Cerebellar nuclear complex (tissue), 1 donor: ENCODE measurements at places on chromosomes 1 and 21.

DNA sequence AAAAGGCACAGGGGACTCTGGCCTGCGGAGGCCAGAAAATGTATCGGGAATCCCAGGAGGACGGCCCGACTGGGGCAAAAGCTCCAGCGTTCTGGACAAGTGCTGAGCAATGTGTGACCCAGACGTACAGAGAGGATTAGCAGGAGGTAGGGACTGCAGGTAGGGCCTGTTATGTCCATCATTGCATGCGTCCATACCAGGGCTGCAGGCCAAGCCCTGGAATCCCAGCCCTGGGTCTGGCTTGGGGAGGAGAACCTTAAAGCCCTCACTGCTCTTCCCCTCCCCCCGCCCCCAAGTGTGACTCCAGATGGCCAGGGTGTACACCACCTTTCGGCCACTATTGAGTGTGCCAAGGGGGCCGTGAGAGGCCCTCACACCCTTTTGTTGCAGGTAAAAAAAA lies 2.0 kb downstream of the RNF207 start:
- DNase-seq, result no peak

DNA sequence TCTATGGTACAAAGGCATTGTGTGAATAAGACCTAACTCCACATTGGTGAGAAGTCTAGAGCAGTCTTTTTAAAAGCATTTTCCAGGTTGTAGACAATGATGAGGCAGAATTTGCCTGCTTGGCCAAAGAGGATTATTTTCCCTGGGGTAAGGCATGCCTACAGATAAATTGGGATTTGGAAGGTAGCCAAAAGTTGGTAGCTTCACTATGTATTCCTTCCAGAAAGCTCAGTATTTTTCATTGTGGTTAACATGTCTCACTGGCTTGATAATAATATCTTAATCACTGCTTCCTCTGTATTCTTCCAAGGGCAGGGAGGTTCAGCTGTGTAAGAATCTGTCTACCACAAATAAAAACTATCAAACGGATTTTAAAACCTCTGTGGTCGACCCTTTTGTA lies 590.8 kb upstream of the PRMT6 start:
- no peak for DNase-seq

GRCh38 chr1:27724961-27725373 lies 794 bp upstream of the FAM76A start:
- DNase-seq, result no peak

DNA sequence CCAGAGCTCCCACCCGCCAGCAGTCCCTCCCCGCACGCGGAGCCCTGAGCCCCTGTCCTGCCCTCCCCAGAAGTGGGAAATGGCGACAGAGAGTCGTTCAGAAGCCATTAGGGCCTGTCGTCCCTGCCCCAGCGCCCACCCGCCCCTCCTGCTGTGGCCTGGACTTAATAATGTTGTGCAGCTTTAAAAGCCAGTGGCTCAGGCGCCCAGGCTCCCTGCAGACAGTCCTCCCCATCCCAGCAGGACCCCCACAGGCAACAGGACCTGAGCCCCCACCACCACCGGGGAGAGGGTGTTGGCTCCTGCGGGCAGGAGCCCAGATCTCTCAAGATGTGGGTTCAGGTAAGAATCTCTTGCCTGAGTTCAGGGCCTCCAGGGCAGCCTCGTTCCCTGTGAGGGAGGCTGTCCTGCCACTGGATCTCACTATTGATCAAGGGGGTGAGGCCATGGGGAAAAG lies 125.3 kb upstream of the RUNX3 start:
- DNase-seq, result no peak

DNA sequence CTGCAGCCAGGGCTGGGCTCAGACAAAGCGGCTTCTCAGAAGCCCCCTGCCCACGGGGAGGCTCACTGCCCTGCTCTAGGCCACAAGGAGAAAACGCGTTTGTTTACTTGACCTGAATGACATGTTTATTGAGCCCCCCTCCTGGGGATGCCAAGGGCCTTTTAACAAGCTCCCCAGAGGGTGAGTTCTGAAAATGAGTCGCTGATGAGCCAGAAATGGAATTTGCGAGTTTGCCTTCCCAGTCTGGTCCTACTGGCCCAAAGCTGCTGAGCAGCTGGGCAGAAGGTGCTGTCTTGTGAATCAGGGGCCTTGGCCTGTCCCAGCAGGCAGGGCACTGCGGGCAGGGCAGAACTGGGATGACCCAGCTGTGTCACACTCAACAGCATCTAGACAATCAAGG lies 120.6 kb downstream of the SYF2 start:
- DNase-seq, result no peak

DNA sequence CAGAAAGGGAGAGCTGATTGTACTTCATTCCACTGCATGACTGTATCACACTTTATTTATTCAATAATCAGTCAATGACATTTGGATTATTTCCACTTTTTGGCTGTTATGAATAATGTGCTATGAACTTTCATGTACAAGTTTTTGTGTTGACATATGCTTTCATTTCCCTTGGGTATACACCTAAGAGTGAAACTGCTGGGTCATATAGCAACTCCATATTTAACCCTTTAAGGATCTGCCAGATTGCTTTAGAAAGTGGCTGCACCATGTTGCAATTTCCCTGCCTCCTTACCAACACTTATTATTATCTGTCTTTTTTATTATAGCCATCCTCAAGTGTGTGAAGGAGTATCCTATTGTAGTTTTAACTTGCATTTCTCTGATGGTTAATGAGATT lies 108.8 kb upstream of the KCNK1 start:
- DNase-seq, result no peak

- DNase-seq, result no peak
Measured at GRCh38 chr1:206102292-206102936, 14.8 kb downstream of the AVPR1B start.

DNA sequence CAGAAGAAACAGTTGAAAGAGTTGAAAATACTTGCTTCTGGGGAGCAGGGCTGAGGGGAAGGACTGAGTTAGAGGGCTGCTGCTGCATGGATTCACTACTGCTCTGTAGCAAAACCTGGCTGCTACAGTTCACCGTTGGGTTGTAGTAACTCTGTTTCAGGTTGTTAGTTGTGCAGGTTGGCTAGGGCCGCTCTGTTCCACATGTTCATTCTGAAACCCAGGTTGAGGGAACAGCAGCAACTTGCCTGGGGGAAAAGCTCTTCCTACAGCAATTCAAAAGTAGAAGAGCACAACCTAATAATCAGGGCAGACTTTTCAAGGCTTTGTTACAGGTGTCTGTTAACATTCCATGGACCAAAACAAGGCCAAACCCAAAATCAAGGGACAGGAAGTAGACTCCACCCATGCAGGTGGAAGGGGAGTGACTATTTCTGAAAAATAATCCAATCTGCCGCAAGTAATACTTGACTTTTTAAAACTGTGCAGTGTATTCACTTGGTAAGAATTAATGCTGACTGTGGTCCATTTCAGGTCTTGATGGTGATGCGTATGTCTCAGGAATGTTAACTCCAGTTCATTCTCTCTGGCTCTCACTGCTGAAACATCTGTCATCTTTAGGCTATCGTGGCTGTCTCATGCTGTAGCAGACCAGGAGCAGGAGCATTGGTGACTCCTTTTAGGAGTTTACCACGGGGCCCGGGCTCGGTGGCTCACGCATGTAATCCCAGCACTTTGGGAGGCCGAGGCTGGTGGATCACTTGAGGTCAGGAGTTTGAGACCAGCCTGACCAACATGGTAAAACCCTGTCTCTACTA lies 5.1 kb upstream of the PARK7 start:
- DNase-seq, result no peak

GRCh38 chr1:170402476-170403311 lies 129.3 kb upstream of the GORAB start:
- no peak for DNase-seq

DNA sequence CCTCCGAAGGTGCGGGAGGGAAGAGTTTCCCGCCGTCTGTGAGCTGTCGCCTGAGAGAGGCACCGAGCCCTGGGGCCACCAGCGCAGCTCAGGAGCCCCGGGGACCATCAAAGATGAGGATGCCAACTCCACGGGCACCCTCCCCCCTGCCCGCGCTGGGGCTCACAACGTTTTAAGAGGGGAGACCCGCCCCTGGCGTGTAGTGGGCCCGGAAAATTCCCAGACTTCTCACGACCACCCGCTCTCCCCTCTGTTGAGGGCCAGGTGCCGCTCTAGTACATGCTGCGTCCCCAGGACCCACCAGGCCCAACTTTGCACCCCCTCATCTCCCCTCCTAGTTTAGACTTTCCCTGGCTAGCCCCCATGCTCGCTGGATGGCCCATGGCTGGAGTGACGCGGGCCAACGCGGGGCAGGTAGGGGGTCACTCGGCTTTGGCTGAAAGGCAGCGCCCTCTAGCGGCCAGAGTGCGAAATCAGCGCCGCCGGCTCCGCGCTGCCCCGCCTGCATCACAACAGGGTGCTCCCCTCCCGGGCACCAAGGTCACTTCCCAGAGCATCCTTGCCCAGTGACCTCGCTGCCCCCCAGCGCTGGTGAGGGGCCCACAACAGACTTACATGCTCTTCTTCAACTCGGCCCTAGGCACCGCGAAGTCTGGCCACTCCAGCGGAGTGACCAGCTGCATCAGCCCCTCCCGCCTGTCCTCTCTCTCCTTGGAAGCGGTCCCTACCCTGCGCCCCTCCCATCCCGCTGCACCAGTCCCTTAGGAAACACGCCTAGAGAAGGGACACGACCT lies 1.8 kb downstream of the CD160 start:
- DNase-seq, result peak; percentile 42

- no peak for DNase-seq
Measured at GRCh38 chr1:23407016-23407630, 17.4 kb downstream of the TCEA3 start.

- no peak for DNase-seq
Measured at GRCh38 chr21:42640486-42640885, 12.9 kb upstream of the PDE9A start.

DNA sequence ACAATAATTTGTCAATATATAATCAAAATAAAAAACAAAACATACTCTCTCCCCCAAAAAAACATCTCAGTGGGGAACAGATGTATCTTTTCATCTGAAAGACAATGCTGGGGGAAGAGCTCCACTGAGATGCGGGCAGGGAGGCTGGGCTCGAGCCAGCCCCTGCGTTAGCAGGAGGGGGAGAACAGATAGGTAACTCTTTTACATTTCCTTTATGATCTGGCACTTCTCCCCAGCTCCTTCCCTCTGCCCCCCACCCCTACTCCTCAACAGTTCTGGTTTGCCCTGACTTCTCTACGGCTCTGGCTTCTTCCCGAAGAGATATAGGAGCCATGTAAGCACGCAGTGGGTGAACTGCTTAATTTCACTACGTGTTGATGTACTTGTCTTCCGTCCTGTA lies 12.4 kb downstream of the LEPR start:
- no peak for DNase-seq

GRCh38 chr1:156499194-156499841 lies 1.3 kb downstream of the MEF2D start:
- no peak for DNase-seq
